Natural killer cell treated with Interleukin-12 subunit alpha and Interleukin-12 subunit beta and Interleukin-15 and Interleukin-18, amount 100 ng/mL, for 72 hours (primary cell): ENCODE measurements at places on chromosomes 13 and 19. TPM values are rescaled to one million over a fixed set of nuclear protein-coding genes. Genes with fewer than 3 reads are reported as not detected.

SYT5 gene
- not detected for total RNA-seq

DNA sequence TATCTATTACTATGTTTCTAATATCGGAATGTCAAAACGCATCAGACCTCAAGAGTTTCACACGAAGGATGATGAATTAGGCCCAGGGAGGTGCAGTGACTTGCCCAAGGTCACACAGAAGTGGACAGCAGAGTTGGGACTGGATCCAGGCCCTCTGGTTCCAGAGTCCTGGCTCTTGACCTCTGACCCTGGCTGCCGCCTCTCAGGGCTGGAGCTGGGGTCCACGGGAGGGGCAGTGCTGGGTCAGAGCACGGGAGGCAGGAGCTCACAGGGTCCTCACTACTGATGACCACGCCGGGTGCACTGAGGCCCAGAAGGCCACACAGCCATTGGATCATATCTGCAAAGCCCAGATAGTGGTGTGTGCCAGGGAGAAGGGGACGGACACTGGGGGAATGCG, 9.2 kb upstream of the ASPDH start:
- DNase-seq, result no peak

CELF5 gene
- not detected for total RNA-seq

GRCh38 chr13:72132075-72132474, 265.1 kb upstream of the DACH1 start:
- DNase-seq, result no peak

GRCh38 chr19:3133793-3134116, 2.1 kb upstream of the GNA15 start:
- DNase-seq, result no peak

UBAC2 gene
- 55.9 TPM for total RNA-seq

GRCh38 chr13:27183561-27184147, 12.0 kb upstream of the USP12 start:
- DNase-seq, result no peak

PTH2 gene
- not detected for total RNA-seq

CALR3 gene
- not detected for total RNA-seq

MISP3 gene
- total RNA-seq, result 0.31 TPM

GSX1 gene
- not detected for total RNA-seq

ZNF491 gene
- total RNA-seq, result 1.8 TPM

- DNase-seq, result no peak
Observed at GRCh38 chr19:40584007-40584406, 7.3 kb downstream of the SHKBP1 start.

GRCh38 chr19:36113894-36114720, 568 bp downstream of the POLR2I start:
- peak; percentile 54 for DNase-seq

DNA sequence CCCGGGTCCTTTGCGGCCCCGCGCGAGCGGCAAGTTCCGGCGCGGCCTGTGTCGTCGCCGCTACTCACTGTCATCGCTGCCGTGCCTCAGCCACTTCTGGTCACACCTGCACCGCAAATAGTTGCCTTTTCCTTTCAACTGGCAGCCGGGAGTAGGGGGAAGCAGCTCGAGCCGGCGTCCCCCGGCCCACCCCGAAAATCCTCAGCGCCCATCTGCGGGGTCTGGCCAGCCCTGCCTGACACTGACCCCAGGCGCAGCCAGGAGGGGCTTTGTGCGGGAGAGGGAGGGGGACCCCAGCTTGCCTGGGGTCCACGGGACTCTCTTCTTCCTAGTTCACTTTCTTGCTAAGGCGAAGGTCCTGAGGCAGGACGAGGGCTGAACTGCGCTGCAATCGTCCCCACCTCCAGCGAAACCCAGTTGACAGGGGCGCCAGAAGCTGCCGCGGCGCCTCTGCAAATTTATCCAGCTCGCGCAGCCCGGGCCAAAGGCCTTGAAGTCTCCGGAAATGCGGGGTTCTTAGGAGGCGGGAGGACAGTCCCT, 1.7 kb downstream of the PDX1 start:
- DNase-seq, result no peak

- DNase-seq, result no peak
Observed at GRCh38 chr19:49595819-49596404, 4.9 kb downstream of the PRR12 start.

DNA sequence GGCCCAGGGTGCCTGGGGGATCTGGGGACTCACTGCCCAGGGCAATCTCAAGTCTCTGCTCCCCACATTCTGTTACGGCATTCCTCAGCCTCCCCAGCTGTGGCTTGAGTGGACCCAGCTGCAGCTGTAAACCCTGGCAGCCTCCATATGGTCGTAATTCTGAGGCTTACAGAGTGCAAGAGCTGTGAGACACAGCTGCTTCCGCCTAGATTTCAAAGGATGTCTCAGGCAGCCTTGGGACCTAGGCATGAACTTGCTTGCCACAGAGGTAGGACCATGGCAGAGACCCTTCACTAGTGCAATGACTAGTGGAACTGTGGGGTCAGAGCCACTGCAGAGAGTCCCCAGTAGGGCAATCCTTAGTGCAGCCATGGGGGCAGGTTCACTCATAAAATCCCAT, 297.5 kb downstream of the ENOX1 start:
- DNase-seq, result no peak

C5AR1 gene
- total RNA-seq, result 7.6 TPM

DNA sequence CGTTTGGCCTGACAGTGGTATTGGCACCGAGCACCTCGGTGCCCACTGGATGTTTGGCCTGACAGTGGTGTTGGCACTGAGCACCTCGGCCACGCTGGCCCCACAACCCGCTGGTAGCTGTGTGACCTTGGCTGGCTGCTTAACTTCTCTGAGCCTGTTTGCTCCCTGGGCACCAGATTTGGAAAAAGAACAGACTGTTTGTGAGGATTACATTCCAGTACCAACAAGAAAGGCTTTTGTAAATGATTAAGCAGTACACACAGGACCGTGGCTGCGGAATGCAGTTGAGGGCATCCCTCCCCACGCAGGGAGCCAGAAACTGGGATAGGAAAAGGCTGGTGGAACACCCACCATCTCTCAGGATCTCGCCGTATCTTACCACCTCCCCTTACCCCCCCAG, 31.9 kb downstream of the SLC25A42 start:
- DNase-seq, result no peak
